ENCODE measurements at places on chromosomes 1 and 21. TPM values are rescaled to one million over a fixed set of nuclear protein-coding genes. Genes with fewer than 3 reads are reported as not detected.

DNA sequence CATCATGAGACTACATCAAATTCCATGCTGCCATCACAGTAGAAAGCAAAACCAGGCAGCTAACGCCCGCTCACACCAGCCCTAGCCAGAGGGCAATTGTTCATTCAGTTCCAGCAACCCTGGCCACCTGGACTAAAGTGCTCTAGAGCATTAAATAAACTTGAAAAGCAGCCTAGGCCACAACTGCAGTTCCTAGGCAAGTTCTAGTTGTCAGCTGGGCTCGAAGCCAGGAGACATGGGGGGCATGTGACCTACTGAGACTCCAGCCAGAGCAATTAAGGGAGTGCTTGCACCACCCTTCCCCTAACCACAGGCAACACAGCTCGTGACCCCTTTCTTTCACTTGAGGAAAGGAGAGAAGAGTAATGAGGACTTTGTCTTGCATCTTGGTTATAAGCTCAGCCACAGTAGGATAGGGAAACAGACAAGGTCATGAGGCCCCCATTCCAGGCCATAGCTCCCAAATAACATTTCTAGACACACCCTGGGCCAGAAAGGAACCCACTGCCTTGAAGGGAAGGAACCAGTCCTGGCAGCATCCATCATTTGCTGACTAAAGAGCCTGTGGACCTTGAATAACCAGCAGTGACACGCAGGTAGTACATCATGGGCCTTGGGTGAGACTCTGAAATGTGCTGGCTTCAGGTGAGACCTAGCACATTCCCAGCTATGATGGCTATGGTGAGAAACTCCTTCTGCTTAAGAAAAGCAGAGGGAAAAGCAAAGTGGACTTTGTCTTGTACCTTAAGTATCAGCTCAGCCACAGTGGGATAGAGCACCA lies 77.0 kb downstream of the ZZZ3 start:
- peak; percentile 59 for DNase-seq

- DNase-seq = no peak
Observed at GRCh38 chr1:165816826-165817497, 10.5 kb upstream of the UCK2 start.

GRCh38 chr1:30413606-30414005 lies 309.8 kb downstream of the MATN1 start:
- no peak for DNase-seq

DNA sequence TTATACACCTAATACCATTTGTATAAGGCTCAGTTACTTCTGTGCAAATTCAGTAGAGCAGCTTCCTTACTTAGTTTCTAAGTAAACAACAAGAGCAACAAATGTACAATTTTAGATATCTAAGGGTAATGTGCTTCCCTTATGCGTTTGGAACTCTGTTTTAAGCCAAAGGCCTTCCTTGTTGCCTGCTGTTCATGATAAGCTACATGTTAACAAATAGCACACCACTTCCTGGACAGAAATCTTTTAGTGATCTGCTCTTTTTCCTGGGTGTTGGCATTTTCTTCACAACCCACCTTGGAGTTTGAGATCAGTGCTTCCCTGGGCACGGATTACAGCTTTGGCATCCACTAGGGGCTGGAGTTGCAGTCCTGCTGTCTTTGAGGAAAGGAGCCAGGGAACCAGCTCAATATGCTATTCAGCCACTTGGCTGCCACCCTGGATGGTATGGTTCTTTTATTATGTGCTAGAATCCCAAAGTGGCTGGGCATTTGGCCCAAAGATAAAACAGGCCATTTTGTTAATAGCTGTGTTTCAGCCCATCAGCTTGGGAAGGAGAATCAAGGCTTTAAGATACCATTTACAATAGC lies 55.6 kb upstream of the ADAR start:
- DNase-seq = no peak

DNA sequence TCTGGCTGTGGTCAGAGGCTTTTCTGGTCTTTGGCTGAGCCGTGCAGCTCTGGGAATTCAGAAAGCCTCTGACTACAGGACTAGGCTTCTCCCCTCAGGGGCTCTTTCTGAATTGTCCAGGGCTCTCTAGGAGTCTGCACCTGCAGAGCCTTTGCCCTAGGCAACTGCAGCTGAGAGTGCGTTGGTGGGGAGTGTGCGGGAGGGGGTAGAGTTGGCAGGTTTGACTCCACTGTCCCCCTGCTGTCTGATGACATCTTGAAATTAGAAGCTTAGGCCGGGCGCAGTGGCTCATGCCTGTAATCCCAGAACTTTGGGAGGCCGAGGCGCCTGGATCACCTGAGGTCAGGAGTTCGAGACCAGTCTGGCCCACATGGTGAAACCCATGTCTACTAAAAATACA lies 32.9 kb downstream of the KIAA1614 start:
- DNase-seq = no peak

GRCh38 chr1:33280091-33280661 lies 23.9 kb downstream of the ZNF362 start:
- DNase-seq = no peak

- no peak for DNase-seq
Observed at GRCh38 chr1:64337475-64337874, 132.5 kb upstream of the CACHD1 start.

- DNase-seq = no peak
Observed at GRCh38 chr1:33696311-33696710, 167.6 kb upstream of the HMGB4 start.

DNA sequence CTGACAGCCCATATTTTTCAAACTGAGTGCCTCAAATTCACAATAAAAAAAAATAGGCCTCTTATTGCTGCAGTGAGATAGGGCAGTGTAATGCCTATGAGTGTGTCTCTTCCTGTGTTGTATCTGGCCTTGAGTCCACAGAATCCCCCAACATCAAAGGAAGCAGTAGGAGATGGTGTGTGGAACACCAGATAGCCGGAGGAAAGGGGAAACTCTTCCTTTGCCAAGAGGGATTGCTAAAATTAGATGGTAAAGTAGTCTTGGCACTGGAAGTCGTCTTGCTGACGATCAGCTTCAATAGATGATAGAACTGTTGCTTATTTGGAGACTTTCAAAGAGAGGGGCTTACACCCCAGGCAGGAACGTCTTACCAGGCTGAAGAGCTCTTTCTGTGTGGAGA lies 51.8 kb downstream of the RUNX1 start:
- DNase-seq = no peak

- no peak for DNase-seq
Observed at GRCh38 chr1:172515927-172516326, 17.0 kb upstream of the SUCO start.

GRCh38 chr1:171985639-171986038 lies 144.3 kb downstream of the DNM3 start:
- no peak for DNase-seq

- DNase-seq = no peak
Observed at GRCh38 chr1:17611991-17612390, 72.5 kb downstream of the ARHGEF10L start.

GRCh38 chr1:48033495-48034045 lies 36.4 kb upstream of the TRABD2B start:
- no peak for DNase-seq

- no peak for DNase-seq
Observed at GRCh38 chr1:221994274-221994698, 252.4 kb upstream of the DUSP10 start.

DNA sequence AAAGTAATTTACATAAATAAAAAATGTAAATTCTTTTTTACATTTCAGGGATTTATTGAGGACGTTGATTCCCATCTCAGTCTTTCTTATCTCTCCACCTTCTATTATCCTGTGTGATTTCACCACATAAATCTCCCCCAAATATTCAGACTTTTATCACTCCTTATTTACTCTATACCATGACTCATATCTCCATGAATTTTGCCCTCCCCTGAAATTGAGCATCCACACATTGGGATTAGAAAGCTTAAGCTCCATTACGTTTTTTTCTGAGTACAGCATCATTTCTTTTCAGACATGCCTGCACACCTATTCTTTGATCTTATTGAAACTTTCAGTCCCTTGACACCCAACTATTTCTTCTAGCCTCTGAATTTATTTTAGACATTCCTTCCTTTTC lies 111.2 kb downstream of the IFI44 start:
- DNase-seq = no peak

DNA sequence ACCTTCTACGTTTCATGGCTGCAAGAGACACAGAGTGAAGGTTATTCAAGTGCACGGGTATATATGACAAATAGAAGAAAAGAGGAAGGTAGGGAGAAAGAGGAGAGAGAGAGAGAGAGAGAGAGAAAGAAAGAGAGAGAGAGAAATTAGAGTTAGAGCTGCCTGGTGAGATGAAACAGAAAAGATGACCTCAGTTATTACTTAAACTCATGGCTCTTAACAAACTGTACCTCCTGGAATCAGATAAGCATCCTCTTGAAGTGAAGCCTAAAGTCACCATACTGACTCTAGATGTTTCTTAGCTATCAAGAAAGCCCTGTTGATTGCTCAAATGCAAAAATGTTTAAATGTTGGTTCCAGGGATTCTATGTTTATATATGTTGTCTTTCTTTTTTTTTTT lies 597.7 kb upstream of the ZP4 start:
- DNase-seq = no peak

Gene CCDC190
- not detected for total RNA-seq

Gene FAM72A
- 1.5 TPM for total RNA-seq

Gene NTNG1
- total RNA-seq = 1.2 TPM

Gene ITLN2
- total RNA-seq = 0.21 TPM

Gene AMY2B
- total RNA-seq = 21.4 TPM

Gene SH2D1B
- total RNA-seq = 0.27 TPM

Gene TTLL7
- 13.7 TPM for total RNA-seq
